ENCODE measurements at places on chromosomes 2 and 18.

DNA sequence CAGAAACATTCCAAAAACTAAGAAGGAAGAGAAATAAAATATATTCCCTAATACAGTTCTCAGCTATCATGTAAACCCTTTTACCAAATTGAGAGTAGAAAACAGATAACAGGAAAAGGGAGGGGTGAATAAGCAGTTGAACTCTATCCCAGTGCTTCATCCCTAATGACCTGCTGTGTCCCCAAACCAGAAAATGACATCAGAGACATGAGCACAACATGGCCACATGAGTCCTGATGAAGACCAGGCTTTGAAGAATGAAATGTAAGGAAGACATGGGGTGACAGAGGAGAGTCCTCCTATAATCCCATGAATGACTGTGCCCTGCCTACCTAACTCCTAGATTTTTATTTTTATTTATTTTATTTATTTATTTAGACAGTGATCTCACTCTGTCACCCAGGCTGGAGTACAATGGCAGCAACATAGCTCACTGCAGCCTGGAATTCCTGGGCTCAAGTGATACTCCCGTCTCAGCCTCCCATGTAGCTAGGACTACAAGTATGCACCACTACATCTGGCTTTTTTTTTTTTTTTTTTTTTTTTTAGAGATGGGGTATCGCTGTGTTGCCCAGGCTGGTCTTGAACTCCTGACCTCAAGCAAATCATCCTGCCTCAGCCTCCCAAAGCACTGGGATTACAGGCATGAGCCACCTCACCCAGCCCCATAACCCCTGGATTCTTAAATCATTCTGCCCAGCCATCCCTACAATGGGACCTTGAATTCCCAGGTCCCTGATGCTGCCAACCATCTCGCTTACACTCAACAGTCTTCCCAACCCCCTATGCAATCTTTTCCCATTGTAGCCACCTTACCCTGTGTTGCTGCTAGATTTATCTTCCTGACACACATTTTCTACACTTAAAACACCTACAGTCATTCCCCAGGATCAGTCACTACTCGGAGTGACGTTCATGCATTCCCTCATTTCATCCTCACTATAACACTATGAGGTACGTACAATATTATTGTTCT is 64.5 kb downstream of the ANKRD44 start:
- DNase-seq, result no peak

DNA sequence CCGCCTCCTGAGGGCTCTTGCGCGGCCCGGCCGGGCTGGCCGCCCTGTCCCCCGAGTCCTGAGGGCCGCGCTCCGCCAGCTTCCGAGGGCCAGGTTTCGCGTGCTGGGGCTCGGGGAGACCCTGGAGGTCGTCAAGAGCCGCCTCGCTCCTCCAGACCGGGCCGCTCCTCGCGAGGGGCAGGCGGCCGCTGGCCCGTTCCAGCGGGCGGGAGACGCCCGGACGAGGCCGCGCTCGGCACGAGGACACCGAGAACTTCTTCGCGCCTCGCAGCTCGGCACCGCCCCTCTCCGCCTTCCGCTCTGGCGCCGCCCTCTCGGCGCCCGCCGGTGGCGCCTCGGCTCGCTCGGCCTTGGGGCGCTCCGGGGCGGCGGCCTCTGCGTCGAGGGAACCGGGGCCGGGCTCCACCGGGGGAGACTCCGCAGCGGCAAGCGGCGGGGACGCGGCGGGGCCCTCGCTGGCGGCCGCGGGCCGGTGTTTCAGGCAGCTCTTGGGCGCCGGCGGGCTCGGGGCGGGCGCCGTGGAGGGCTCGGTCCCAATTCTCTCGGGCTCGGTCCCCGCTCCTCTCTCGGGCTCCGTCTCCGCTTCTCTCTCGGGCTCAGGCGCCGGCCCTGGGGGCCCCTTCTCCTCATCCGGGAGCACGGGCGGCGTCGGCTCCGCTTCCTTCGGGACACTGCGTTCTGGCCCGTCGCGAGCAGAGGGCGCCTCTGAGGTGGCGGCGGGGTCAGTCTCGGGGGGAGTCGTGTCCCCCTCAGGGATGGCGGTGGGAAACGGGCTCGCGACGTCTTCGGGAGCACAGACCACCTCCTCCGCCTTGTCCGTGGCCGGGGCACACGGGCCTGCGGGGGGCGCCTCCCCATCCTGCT is 91.6 kb upstream of the MGAT4A start:
- DNase-seq, result no peak

GRCh38 chr18:56286775-56287325 is 351.5 kb downstream of the TXNL1 start:
- no peak for DNase-seq

DNA sequence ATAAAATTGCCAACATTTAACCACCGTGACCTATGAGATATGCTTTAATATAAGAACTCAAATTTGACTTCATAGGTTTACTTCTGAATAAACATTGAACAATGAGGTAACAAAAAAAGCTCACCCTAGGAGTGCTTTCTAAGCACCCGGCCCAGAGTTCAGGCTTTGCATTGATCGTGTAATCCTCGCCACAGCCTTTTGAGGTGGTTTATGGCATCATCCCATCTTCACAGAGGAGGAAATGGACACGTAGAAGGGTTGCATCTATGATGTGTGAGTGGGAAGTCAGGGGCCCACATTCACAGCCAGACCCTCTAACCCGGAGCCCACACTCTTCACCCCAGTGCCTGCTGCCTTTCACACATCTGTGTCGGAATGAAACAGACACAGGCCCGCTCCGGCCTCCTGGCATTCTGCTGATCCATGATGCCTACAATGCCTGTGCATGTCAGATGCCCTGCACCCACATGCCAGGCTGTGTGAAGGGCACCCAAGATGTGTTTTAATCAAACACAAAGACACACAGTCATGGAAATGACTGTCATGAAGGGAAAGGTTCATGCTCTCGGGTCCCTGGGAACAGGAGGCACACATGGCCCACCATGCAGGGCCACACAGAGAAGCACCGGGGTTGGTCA is 48.6 kb upstream of the RPL31 start:
- no peak for DNase-seq

DNA sequence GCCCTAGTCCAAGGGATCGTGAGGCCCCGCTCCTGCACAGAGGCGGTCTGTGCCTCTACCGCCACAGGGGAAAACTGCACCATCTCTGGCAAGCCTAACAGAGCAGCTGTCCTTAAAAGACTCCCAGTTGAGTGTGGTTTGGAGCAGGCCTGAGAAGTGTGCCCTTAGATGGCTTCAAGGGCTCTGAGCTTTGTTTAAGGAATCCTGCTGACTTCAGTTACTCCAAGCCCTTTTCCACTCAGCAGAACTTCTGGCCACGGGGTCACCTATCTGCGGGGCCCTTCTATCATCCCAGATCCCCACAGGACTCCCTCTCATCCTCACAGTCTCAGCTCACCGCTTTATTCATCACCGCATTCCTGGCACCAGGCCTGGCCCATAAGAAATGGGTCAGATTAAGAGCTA is 131.5 kb downstream of the CCDC74A start:
- DNase-seq, result no peak

GRCh38 chr18:48563027-48563426 is 24.2 kb downstream of the CTIF start:
- DNase-seq, result peak; percentile 71

DNA sequence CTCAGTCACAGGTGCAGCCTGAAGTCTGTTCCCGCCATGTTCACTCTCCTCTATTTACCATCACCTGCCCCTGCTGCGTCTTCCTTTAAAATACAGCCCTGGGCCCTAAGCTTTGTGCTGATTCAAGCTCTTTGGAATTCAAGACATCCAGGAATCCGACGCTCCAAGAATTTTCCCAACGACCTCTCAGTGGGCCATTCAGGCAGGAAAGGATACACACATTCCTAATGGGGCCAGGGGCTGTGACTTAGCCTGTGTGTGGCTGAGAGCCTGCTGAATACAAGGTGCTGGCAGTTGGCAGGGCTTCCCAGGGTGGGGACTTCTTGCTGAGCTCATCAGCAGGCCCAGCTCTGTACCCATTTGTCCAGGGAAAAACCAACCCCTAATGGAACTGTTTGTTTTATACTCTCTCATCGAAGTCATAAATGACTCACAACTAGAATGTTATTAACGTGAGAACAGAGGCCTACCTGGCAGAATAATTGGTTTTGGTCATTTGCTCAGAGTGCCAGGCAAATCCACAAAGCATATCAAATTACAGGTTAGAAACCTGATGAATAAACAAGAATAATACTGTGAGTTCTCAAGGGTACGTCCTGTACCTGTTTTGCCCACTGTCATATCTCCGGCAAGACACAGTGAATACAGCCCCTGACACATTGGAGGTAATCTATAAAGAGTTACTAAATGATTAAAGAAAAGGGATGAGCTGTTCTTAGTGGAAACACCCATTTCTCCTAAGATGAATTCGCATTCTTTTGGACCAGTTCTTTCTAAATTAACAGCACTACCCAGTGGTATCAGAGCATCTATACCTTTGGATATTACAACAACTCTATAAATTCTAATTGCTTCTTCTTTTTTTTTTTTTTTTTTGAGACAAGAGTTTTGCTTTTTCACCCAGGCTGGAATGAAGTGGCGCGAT is 12.6 kb upstream of the KCMF1 start:
- peak; percentile 67 for DNase-seq

DNA sequence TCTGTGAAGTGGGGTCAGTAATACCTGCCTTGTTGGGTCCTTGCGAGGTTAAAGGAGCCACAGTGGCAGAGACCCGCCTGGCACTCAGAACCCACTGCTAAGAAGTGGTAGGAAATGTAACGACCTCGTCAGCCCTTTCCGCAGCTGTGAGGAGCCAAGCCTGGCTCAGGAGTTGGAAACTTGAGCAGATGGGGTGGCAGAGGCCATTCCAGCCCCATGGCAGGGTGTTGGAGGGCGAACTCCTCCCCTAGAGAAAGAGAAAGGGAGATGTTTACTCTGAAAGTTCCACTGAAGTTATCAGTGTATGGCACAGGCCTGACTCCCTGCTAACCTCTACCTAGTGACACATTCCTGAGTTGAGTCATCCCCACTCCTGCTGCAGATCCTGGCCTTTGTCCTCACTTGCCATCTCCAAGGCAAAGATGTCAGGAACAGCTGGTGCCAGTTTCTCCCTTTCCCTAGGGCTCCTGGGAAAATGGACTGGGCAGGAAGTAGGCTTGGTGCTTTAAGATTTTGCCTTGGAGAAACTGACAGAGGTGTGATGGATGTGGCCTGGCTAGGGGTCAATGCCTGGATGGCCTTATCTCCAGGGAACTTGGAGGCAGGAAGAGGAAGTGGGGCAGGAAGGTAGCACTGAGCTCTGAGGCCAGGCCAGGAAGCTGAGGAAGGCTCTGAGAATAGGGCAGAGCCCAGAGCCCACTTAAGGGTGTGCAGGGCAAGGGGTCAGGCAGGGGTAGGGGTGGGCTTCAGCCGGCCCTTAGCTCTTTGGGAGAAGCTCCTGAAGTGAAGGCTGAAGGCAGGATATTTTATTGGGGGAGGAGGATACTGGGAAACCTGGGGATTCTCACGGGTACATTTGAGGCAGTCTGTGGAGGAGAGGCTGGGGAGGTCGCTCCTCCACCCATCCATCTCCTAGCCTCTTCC is 888 bp downstream of the VAMP5 start:
- DNase-seq, result peak; percentile 83

DNA sequence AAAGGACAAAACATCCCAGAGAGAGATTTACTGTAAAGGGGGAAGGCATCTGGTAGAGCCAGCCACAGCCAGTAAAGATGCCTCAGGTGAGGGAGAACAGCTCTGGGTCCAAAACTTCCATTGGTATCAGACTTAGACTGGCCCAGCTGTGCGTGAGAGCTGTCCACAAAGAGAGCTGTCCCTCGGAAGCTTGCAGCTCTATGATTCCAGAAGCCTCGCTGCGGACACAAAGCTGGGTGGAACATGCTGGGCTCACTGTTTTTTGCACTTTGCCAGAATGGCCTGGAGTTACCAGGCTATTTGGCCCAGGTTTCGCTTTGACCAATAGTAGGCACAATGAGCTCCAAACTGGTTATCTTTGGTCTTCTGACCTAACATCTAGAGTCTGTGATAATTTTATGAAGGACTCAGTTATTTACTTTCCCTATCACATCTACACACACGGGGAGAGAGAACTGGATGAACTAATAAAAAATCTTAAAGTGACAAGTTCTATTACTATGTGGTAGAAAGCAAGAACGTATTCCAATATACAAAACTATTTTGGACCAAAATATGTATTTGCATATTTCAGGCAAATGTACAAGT is 101.9 kb downstream of the DNER start:
- DNase-seq, result no peak

GRCh38 chr2:197460649-197461048 is 7.3 kb downstream of the COQ10B start:
- DNase-seq, result no peak

DNA sequence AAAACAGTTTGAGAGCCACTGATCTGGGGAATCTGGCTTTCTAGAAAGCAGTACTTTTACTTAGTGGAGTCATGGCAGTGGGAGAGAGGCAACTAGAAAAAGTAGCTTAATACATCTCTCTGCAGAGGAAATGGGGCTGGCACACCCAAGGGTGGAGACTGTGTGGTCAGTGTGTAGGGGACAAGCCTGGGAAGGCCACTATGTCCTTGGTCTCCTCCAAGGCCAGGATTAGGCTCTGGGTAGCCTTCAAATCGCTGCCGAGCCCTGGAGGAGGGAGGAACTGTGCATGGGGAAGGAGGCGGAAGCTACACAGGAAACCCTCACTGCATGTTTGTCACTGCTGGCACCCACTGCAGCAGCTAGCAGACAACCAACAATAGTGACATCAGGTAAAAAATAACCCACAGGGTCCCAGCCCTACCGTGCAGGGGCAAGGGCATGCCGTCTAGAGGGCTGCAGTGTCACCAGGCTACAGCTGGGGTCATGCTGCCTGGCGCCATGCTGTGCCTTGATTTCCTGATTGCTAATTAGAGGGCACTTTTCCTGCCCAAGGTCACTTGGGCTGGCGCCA is 34.8 kb downstream of the LBH start:
- no peak for DNase-seq
